AG10803 (cell line): ENCODE measurements at places on chromosomes 7 and 10.

DNA sequence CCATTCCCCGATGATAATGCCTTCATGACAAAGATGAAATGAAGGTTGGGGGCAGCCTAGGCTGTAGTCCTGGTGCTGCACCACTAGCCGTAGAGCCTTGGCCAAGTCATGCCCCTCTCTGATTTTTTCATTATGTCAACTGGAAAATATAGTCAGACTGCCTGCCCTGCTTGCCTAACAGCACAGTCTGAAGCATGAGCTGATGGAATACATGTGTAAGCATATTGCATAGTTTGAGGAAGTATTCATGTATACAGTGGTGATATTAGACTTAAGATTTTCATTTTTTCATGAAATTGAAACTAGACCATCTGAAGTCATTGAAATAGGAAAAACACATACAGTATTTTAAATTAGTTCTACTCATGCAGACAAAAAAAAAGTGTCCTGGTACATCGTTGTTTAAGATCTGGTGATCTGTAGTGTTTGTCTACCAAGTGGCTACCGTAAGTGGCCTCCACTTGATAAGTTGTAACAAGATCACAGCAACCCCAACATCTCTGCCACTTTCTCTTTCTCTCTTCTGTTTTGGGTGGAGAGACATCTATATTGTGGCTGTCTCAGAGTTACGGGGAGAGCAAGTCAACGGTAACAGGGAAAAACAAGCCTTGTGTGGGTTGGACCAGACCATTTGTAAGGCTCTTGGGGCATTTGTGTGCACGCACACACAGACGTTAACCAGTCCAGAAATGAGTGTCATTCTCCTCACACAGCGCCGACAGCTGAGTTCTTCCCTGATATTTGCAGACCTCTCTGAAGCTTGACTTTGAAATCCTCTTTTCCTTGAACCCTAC is 716.6 kb upstream of the GALNT17 start:
- DNase-seq, result no peak

- DNase-seq, result peak; percentile 34
Measured at GRCh38 chr10:101050208-101051069, 11.3 kb upstream of the KAZALD1 start.

DNA sequence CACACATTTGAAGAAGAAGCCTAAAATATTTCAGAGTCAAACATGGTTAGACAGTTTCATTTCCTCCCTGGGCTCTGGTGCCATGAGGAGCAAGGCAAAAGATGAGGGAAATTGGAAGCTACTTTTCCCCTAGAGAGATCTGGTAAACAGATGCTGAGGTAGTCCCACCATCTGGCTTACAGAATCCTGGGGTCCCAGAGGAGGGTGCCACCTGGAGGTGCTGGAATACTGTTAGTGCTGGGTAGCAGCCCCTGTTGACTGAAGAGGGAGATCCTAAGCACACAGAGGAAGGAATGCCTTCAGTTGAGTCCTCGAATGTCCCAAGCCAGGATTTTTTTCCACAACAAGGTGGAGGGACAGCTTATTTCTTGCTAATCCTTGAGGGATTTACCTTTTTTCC is 160.1 kb downstream of the FZD1 start:
- DNase-seq, result no peak

DNA sequence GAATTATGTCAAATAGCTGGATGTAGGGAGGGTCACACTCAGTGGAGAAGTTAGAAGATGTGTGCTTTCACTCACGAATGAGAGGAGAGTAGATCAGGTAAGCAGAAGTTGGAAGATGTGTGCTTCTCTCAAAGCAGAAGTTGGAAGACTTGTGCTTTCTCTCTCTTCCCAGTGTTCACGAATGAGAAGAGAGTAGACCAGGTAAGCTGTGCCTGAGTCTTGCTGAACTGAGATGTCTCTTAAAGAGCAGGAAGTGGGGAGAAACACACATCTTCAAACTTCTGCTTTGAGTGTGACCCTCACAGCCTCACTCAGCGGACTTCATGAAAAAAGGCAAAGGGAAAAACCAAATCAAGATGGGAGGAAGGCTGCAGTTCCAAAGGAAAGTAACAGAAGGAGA is 7.0 kb upstream of the TMEM243 start:
- no peak for DNase-seq

- no peak for DNase-seq
Measured at GRCh38 chr7:99027841-99028240, 116.1 kb downstream of the SMURF1 start.

DNA sequence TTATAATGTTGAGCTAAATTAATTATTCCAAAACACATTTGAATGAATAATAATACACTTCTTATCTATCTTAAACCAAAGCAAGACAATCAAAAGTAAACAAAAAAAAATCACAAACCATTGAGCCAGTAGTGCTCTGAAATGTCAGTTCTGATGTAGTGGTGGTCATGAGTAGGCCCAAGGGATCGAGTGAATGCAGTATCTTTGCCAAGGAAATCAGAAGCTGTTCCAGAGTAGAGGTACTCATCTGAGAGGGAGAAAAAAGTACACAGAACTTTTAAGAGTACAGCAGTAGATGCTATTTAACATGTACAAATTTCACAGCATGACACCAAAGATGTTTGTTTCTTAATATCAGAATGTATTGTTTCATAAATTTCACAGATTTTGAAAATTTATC is 121.5 kb downstream of the SEMA3D start:
- DNase-seq, result peak; percentile 11

DNA sequence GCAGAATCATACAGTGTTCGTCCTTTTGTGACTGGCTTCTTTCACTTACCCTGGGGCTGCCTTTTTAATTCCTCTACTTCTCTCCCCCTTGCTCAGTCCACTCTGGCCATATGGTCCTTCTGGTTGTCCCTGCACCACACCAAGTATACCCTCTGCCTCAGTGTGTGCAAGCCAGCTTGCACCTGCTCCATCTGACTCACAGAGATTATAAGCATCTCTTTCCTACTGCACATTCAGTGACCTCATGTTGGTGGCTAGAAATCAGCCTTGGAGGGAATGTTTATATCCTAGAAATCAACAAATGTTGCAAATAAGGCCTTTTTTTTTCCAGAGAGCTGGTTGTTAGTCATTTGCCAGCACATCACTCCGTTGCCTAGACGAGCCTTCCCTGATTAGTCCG is 67.5 kb upstream of the C10orf90 start:
- no peak for DNase-seq

GRCh38 chr10:100436255-100436654 is 26.6 kb upstream of the WNT8B start:
- DNase-seq, result no peak

GRCh38 chr7:37070471-37070870 is 346.2 kb upstream of the AOAH start:
- no peak for DNase-seq

- no peak for DNase-seq
Measured at GRCh38 chr7:27153526-27153925, 1.1 kb upstream of the HOXA3 start.

DNA sequence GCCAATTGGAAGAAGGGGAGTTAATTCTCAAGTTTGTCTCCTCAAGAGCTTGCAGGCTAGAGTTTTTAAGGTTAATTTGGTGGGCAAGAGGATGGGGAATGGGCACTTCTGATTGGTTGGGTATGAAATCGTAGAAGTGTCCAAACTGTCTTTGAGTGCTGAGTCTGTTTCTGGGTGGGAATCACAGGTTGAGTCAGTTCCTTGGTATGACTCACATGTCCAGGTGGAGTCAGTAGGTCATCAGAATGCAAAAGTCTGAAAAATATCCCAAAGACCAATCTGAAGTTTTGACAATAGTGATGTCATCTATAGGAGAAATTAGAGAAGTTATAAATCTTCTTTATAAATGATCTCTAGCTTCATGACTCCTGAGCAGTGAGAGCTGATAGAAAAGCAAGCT is 1252.2 kb downstream of the REEP3 start:
- no peak for DNase-seq

GRCh38 chr10:132543916-132544743 is 6.5 kb downstream of the INPP5A start:
- DNase-seq, result no peak

DNA sequence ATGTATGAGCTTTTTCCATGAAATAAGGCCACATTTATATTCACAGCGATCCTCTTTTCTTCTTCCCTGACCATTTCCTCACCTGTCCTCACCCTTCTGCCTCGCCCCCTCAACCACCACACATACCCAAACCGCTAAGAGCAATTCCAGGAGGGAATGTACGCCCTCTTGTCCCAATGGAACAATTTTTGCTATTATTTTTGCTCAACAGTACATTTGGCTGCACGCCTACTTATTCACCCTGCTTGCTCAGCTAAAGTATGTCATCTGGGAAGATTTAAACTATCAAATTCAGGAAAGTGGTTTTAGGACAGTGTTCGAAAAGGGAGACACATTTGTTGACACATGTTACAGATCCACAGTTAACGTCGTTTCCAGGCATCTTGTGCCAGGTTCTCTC is 252.7 kb downstream of the NEBL start:
- DNase-seq, result no peak

- no peak for DNase-seq
Measured at GRCh38 chr7:98315318-98315993, 34.0 kb downstream of the BRI3 start.

DNA sequence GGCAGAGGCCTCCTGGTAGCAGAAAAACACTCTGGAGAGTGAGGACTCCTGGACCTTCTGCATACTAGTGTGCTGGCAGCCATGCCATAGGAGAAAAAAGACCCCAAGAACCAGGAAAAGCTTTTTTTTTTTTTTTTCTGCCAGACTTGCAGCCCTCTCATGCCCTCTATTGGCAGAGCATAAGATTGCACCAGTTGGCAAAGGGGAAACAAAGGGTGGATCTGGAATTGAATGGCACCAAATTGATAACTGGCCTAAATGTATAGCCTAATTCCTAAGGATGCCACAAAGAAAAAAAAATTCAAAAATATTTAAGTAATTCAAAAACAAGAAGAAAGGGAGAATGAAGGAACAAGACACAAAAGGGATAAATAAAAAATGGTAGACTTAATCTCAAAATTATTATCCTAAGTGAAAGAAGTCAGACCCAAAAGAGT is 112.5 kb upstream of the GHITM start:
- DNase-seq, result peak; percentile 9

GRCh38 chr10:106182542-106182941 is 982.0 kb downstream of the SORCS1 start:
- DNase-seq, result no peak

DNA sequence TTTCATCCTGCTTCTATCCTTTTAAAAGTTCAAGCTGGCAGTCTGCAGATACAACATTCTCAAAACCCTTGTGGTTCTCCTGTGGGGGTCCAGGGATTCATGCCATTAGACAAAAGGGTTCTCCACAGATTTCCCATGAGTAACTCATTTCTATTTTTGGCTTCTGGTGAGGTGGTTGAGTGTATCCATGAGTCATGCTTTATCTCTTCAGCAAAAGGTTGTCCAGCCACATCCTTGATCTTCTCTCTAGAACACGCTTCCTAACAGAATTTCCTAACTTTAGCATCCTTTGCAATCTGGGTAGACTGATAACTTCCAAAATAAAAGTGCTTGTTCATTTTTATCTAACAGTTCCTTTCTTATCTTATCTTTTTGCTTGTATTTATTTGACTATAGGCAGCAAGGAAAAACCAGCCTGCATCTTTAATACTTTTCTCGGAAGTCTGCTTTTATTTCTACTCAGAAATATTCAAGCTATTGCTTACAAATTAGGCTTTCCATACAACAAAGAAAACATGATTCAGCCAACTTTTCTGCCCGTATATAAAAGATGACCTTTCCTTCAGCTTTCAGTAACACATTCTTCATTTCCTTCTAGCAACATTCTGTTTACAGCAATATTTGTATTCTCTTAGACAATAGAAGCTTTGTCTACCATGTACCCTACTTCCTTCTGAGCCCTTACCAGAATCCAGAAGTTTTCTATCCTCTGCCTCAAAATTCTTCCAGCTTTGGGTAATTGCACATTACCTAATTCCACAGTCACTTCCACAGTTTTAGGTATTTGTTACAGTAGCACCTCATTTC is 79.3 kb upstream of the IL6 start:
- peak; percentile 83 for DNase-seq

DNA sequence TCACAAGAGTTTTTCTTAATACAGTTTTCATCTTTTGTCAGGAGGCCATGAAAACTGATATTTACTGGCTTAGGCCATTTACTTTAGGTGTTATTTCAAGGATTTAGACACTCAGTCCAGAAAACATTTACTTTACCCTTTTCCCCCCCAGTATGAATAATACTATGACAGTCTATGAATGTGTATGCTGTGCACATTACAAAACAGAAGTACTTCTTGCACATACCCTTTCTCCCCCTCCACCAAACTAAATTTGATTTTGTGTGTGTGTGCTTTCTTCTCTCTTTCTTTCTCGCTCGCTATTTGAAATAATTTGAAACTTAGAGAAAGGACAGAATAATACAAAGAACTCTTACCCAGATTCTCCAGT is 41.3 kb downstream of the RBM33 start:
- DNase-seq, result no peak

DNA sequence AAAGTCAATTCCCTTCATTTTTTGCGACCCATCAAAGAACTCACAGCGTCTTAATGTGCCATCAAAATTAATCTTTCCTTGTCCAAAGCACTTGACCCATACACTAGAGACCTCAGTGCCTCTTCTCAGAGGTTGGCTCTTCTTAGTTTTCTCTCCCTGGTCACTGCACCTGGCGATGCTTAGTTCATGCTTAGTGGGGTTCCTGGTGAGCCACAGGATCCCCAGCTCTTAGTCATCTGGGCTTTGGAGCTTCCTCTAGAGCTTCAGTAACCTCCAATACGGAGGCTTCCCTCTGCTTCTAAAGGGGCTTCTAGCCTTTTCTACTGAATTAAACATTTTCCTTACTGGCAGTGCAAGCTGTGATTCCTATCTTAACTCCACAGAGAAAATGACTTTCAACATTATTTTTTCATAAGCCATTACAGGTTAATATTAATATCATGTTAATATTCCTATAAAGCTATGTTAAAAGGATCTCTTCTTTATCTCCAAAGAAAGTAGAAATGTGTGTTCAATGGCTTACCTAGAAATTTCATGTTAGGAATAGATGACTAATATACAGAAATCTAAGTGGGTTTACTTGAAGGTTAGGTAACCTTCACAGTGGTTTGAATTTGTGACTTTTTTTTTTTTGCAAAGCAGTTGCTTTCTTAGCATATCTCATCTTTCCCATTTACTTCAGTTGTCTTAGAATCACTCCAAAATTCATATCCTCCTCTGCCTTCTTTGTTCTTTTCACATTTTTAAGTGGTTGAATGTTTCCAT is 295.2 kb downstream of the CAMK1D start:
- no peak for DNase-seq

GRCh38 chr10:102540023-102540422 is 36.3 kb downstream of the SUFU start:
- DNase-seq, result peak; percentile 18

- no peak for DNase-seq
Measured at GRCh38 chr10:62249957-62250356, 18.7 kb downstream of the RTKN2 start.
